ENCODE measurements at places on chromosomes 4 and X.
A peak's percentile ranks its signal among the peaks of the same experiment; 100 is the strongest.

GRCh38 chr4:110198049-110198434 lies 373 bp downstream of the ELOVL6 start:
- peak; percentile 27 for DNase-seq

- no peak for DNase-seq
These were observed 8.7 kb downstream of the ANXA10 start for GRCh38 chr4:168101026-168101425.

DNA sequence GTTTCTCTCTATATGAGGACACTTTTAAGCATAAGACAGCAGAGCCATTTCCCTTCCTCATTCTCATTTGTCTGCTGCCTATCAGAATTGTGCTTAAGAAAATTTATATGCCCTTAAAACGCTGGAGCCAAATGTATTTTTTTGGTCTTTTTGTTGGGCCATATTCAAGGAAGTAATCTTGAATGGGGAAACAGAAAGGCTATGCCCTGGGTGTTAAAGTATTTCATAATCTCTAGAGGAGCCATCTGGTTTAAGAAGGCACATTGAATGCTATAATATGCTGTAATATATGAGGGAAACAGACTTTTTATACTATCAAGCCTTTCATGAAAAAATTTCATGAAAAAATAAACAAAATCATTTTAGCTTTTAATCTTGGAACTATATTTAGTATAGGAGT lies 4.3 kb downstream of the DMD start:
- DNase-seq: no peak

DNA sequence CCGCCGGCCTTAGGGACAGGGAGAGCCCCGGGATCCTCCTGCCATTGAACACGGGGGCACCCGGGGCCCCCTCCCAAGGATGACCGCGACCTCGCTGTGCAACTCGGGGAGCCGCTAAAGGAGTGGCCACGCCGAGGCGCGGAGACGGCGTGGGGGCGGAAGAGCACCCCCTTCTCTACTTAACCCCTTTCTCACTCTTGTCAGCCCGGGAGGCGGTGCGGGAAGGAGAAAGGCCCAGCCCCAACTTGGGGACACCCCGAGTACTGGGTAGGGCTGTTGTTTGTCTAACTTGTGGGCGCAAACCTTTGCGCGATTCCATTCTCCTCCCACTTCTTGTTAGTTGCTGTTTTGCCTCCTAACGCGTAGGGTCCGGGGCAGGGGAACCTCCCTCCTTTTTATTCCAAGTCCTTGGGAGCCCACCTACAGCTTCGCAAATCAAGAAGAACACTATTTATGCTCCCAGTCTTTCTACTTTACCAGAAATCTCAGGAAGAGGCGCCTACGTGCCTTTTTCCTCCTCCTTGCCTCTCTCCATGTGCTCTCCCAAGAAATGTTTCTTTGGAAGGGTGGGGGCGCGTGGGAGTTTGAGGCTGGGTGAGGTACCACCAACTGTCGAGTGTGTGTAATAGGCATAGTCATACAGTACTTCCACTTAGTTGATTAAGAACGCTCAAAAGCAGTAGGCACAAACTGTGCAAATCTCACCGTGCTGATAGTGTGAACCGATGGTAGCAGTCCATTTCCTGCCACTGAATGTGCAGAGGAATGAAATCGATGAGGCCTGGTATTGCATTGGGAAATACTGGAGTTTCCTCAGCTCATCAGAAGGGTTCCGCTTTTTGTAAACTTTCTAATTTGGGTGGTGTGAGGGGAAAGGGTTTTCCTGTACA lies 813 bp downstream of the DIAPH2 start:
- peak; percentile 7 for DNase-seq

DNA sequence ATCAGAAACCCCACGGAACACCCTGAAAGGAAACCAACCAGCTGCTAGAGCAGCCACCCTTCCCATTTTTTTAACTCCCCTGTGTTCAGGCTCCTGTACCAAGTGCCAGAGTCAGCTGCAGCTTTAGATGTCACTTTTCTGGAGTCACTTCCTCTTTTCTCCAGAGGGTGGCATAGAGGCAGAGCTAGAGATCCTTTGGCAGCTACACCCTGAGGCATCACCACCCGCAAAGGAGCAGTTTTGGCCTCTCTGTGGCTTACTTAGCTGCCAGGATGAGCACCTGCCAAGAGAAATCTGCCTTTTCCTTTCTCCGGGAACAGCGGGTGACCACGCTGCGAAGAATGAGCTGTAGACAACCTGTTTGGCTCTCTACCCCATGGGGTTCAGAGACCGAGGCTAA lies 58.0 kb upstream of the CHRDL1 start:
- DNase-seq: peak; percentile 14

GRCh38 chr4:15006416-15007024 lies 4.2 kb downstream of the CPEB2 start:
- DNase-seq: peak; percentile 2

GRCh38 chr4:101103381-101104142 lies 243.8 kb downstream of the PPP3CA start:
- no peak for DNase-seq

GRCh38 chr4:41819621-41820020 lies 71.1 kb upstream of the PHOX2B start:
- DNase-seq: no peak

DNA sequence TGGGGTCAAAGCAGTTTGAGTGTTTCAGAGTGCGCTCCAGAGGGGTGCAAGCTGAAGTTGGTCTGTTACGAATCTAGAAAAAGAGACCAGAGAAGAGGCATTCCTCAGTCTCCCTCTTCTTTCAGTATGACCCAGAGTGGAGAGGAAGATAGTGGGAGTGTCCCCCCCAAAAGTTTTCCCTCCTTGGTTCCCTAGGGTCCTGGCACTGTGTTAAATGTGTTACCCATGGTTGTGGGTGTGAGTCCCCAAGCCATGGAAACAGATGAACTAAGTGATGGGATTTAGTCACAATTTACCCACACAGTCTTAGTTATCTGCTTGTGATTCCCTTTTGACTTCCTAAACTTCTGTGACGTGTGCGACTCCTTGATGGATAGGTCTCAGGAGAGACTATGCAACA lies 27.0 kb upstream of the NAF1 start:
- no peak for DNase-seq

All from RWPE1 (cell line).